H7 (cell line): ENCODE measurements at places on chromosomes 13 and 19. TPM values are rescaled to one million over a fixed set of nuclear protein-coding genes. Genes with fewer than 3 reads are reported as not detected.

Gene TGFBR3L
- 1.7 TPM in 1 of 2 replicates, not detected in the other for total RNA-seq

Gene HIF3A
- total RNA-seq = 13.2 and 18.0 TPM in 2 replicates

Gene SIGLEC5
- not detected in 2 replicates for total RNA-seq

Gene CYP2A7
- not detected in 2 replicates for total RNA-seq

Gene MCF2L
- total RNA-seq = 21.2 and 21.3 TPM in 2 replicates

Gene PRPF31
- total RNA-seq = 81.7 and 100 TPM in 2 replicates

Gene RCBTB1
- total RNA-seq = 17.7 and 20.8 TPM in 2 replicates

Gene TSHZ3
- total RNA-seq = 2.0 and 2.7 TPM in 2 replicates

Gene MAST1
- total RNA-seq = 5.5 and 7.0 TPM in 2 replicates

Gene ELSPBP1
- not detected in 2 replicates for total RNA-seq

GRCh38 chr19:38726761-38727301 lies 17.4 kb downstream of the CAPN12 start:
- DNase-seq = no peak

DNA sequence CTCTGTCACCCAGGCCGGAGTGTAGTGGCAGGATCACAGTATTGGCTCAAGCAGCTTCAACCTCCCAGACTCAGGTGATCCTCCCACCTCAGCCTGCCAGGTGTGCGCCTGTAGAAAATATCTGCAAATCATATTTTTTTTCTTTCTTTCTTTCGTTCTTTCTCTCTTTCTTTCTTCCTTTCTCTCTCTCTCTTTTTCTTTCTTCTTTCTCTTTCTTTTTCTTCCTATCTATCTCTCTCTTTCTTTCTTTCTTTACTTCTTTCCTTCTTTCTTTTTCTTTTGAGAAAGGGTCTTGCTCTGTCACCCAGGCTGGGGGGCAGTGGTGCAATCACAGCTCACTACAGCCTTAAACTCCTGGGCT lies 16.3 kb upstream of the IGSF23 start:
- DNase-seq = no peak

- no peak for DNase-seq
These were observed 39.0 kb downstream of the C1QTNF9 start for GRCh38 chr13:24348385-24348784.

GRCh38 chr13:99968521-99969452 lies 2.8 kb downstream of the ZIC5 start:
- DNase-seq = peak; percentile 78

DNA sequence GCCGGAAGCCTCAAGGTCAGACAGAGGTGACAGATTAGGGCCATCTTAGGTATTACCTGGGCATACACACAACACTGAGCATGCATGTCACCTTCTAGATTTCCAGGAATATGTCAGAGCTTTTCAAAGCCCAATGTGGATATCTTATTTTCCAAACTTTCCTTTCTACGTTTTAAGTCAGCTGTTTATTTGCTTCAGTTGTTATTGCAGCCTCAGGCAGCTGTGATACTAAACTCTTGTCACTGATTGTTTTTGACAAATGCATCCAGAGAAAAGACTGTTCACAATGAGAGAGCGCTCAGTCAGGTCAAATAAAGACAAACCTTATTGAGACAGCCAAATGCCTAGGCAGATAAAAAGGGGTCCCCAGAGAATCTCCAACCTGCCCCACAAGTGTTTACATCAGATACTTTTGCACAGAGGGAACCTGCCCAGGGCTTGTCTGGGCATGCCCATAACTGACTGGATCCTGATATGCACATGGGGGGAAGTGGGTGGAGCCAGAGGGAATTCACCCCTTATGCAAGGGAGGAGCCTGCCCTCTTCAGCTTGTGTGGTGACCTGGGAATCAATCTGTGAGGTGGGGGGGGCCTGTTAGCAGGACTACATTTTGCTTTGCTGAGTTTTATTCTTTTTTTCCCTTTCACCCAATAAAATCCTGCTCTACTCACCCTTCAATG lies 28.5 kb downstream of the MED4 start:
- no peak for DNase-seq

- DNase-seq = peak; percentile 10
These were observed 227.4 kb downstream of the TUBA3C start for GRCh38 chr13:18954254-18954653.

DNA sequence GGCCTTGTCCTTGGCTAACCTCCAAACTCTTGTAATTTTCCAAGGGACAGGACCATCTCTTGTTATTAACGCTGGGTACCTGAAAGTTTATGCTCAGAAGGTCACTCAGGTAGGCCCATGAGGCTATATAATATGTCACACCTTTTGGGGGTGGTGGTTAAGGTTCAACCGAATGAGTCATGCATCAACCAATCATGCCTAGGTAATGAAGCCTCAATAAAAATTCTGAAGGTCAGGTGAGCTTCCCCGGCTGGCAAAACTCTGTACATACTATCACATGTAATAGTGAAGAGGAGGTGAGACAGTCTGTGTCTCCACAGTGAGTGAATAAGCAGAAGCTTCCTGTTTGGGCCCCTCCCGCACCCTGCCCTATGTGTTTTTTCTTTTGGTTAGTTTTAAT lies 424.9 kb downstream of the PCDH17 start:
- no peak for DNase-seq

- DNase-seq = no peak
These were observed 5.6 kb upstream of the PRR36 start for GRCh38 chr19:7879836-7880235.

DNA sequence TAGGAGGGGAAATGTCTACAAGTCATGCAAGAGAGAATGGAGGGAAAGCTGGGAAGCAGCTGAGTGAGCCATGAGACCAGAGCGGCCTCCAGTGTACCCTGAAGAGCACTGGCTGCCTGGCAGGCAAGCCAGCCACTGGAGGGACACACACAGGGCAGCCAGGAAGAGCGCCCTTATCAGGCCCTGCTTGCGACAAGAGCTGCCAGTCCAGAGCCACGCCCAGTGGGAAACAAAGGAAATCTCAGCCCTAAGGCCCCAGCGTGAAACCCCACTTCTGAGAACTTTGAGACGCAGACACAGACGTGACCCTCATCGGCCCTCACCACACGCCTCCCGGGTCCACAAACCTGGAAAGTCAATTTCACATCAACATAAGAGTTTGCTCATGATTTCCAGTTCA lies 105.0 kb downstream of the STK24 start:
- DNase-seq = no peak

- peak; percentile 96 for DNase-seq
These were observed 30.5 kb downstream of the ZSWIM4 start for GRCh38 chr19:13825489-13826441.

DNA sequence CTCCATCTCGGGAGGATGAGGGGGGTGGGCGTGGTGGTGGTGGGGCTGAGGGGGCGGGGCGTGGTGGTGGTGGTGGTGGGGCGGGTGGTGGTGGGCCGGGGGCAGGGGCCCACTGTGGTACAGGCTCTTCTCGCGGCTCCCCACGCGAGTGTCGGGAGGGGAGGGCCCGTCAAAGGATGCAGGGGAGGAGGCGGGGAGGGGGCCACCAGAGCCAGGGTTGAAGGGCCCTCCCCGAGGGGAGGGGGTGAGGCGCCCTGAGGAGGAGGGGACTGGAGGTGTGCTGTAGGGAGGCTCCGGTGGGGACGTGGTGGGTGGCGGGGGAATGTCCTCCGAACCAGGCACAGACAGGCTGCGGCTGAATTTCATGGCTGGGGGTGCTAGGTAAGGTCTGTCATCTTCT lies 19.6 kb downstream of the C19orf81 start:
- DNase-seq = no peak

GRCh38 chr13:99174533-99175100 lies 26.0 kb upstream of the UBAC2 start:
- DNase-seq = peak; percentile 10

GRCh38 chr13:106628936-106629659 lies 61.2 kb upstream of the ARGLU1 start:
- DNase-seq = no peak

- DNase-seq = no peak
These were observed 15.0 kb downstream of the POLR1D start for GRCh38 chr13:27636589-27637288.

DNA sequence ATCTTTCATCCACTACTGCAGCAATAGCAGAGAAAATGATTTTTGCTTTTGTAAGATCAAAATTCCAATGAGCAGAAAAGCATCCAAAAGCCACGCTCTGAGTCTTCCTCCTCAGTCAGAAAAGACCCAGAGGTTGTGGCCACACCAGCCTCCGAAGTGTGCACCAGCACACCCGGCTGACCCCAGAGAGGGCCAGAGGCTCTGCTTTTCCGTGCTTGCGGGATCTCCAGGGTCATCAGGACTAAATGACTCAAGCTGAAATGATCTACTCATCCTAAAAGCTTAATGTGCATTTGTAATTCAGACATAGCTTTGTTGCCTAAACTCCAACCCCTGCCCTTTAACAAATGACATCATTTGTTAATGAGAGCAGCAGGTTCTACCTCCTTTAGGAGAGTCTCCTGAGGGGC lies 16.5 kb downstream of the RXFP2 start:
- no peak for DNase-seq

DNA sequence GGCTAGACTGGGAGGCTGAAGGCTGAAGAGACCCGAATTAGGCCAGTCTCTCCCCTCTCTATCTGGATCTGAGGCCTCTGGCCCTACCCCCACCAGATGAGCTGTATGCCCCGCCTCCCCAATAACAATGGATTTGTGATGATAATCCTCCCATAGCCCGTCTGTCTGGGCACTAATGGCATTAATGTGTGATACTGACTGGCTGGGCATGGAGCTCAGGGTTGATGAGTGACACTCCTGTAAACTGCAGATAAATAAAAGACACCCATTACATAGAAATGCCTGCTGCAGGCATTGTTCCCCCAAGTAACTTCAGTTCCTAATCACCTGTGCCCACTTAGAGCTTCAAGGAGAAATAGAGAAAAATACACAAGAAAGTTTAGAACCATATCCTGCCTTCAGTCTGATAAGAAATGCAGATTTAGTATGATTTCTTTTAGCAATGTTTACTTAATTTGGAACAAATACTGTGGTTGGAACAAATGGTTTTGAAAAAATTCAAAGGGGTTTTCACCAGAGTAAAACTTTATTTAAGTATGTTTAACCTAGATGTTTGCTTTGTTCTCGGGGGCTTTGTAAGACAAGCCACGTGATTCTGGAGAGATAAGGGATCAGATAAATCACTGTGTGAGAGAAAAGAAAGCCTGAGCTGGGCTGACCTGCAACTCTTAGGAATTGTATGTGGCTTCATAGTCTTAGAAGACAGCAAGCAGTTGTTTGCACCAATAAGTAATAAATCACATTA lies 60.3 kb downstream of the TNFRSF19 start:
- DNase-seq = no peak

DNA sequence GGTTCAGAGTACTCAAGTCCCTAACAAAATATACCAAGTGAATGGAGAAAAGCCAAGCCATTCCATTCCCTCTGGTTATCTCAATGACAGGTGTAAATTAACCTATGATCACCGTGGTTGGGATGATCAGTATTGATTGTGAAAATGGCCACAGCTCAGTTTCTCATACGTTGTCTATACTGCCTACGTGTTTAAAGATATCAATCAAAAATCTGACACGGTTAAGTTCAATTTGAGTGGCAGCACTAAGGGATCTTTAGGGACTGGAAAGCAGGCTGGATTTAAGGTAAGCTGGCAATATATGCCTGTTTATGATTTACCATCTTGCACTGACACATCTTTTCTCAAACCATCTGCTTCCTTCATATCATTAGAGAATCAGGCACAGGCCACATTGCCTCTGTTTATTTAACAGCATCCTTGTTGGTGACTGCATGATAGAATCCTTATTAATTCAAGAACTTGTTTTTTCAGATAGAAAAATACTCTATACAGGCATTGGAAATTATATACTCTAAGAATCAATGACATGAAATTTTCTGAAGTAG lies 907.9 kb downstream of the PCDH9 start:
- no peak for DNase-seq

DNA sequence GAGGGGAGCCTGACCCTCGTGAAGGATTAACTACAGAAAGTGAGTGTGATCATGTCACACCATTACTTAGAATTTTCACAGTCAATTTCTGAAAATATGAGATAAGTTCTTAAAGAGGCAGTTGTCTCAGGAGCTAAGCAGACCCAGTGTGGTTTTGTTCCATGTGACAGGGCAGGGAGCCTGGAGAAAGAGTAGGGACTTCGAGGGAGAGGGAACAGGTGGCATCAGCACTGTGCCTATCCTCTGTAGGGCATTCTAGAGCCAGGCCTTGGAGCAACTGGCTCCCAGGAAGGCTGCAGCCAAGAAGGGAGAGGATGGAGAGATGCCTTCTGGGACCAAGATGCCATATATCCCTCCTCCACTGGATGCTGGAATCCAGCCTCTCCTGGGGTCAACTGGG lies 183.0 kb downstream of the TSHZ3 start:
- no peak for DNase-seq

GRCh38 chr13:112737294-112737693 lies 47.5 kb downstream of the ATP11A start:
- no peak for DNase-seq

GRCh38 chr13:113506025-113506685 lies 15.6 kb upstream of the DCUN1D2 start:
- no peak for DNase-seq

GRCh38 chr19:31718032-31718431 lies 368.8 kb upstream of the TSHZ3 start:
- no peak for DNase-seq

- no peak for DNase-seq
These were observed 41.5 kb upstream of the F7 start for GRCh38 chr13:113064000-113064533.

GRCh38 chr19:23481043-23481442 lies 85.8 kb upstream of the ZNF91 start:
- no peak for DNase-seq

- no peak for DNase-seq
These were observed 2213.9 kb upstream of the PCDH20 start for GRCh38 chr13:63629591-63629990.

DNA sequence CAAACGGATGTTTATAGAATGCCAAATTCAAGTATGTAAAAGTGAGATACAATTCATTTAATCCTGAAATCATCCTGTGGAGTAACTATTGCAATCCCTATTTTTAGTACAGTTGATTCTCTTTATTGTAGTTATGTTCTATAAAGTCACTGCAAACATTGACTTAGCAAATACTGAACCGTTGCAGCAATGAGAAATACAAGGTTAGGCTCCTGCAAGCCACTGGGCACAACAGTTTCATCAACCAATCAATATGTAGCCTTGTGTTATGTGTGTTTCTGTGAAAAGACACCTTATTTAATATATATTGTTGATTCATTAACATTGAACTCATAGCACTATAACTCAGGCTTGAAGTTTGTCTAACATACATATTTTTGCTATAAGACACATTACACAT lies 174.4 kb downstream of the DCT start:
- no peak for DNase-seq

DNA sequence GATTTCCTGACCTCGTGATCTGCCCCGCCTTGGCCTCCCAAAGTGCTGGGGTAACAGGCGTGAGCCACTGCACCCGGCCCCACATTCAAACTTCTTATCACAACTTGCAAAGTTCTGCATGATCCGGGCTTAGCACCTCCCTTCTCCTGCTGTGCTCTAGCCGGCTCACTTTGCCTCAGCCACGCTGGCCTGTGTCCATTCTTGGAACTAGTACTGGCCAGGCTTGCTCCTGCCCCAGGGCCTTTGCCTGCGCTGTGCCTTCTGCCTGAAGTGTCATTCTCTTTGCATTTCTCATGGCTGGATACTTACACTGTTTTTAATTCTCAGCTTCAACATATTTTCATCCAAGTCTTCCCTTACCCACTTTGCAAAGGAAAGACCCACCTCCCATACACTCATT lies 29.9 kb downstream of the CACNG6 start:
- DNase-seq = no peak
